ENCODE measurements at places on chromosomes 6 and 20.

DNA sequence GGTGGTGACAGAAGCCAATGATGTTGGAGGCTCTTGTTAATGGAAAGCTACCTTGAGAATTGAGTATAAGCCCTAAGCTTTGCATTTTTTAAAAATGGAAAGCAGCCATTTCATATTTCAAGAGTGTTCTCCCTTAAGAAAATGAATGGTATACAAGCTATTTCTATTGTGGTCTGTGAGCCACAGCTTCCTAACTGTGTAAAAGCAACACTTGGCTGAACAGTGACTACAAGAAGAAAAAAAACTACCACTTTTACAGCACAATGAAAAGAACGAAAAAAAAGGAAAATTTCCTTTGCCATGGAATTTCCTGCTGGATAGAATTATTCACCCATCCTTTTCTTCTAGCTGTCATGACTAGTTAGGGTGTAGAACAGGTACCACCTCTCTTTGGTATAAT lies 397.1 kb upstream of the BTBD3 start:
- no peak for DNase-seq

DNA sequence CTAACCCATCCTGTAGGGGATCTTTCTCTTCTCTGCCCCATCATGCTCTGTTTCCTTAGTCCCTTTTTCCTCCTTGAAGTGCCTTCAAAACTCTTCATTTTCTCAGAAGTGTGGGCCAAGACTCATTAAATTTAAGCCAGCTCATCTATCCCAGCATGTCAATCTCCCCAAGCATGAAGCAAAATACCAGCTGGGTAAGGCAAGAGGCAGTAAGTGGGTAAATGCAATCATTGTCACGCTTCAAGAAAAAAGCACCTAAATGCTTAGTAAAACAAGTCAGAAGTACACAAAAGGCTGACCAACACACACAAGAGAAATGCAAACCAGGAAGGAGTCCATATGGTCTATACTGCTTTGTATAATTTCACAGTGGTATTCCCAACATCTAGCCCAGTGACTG lies 61.5 kb downstream of the COL12A1 start:
- no peak for DNase-seq

DNA sequence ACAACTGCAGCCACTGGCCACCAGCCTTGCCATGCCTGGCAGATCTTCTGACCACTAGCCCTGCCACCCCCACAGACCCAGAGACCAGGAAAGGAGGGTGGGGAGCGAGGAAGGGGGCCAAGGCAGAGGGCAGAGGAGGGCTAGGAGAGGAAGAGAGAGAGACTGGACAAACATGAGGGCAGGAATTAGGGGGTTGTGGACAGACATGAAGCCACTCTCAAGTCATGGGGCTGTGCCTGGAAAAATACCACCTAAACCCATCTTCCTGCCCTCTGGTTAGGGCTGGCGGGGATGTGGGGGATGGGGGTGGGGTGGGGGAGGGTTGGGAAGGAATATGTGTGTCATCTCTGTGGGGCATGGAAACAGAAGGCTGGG lies 1.4 kb upstream of the SLC29A1 start:
- DNase-seq: no peak

- no peak for DNase-seq
Measured at GRCh38 chr20:61192337-61192950, 59.6 kb upstream of the CDH4 start.

DNA sequence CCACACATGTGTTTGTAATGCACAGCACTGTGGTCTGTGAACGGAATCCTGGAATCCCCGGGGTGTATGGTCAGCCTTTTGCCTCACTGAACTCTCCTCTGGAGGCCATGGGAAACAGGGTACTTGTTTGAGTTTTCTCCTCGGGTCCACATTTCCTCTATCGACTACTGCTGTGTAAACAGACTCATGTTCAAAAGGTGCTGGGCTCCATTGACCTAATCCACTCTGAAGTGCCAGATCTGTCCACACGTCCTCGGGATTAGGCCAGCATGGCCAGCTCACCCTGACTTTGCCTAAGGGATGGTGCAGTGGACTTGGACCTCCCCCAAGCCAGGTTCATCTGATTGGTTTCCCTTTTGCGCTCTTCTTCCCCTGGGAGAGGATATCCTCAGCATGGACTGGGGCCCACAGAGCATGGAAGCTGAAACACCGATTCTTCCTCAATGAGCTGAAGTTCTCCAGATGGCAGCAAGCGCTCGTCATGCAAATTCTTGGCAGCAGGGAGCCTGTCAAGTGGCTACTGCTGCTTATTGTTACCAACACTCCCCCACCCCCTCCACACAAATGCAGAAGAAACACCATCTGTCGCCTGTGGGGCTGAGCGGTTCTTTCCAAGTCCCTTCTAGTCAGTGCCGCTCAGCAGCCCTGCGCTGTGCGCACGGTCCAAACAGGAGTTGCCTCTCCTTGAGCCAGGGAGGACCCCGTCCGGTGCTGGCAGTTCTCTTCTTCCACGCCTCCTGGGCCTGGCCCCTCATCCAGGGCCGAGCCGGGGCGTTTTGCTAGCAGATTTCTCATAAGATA lies 292.6 kb upstream of the MARCKS start:
- no peak for DNase-seq

GRCh38 chr6:42264162-42264851 lies 46.6 kb upstream of the MRPS10 start:
- no peak for DNase-seq

- no peak for DNase-seq
Measured at GRCh38 chr6:53906103-53906502, 111.3 kb downstream of the LRRC1 start.

GRCh38 chr6:120938164-120938875 lies 396.0 kb downstream of the TBC1D32 start:
- no peak for DNase-seq

DNA sequence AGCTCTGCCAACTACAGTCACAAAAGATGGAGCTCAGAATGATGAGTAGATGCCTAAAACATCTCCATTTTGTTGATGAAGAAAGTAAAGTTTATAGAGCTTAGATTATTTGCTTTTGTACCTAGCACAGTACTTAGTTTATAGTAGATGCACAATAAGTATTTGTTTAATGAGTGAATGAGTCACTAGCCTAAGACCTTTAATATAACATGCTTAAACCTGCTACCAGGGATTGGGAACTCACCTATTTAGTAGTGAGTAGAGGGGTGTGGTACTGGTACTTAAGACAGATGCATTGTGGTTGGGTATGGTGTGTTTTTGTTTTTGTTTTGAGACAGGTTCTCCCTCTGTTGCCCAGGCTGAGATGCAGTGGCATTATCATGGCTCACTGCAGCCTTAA lies 35.8 kb downstream of the TRIM38 start:
- no peak for DNase-seq

- DNase-seq: no peak
Measured at GRCh38 chr6:94372229-94372628, 952.9 kb upstream of the EPHA7 start.

DNA sequence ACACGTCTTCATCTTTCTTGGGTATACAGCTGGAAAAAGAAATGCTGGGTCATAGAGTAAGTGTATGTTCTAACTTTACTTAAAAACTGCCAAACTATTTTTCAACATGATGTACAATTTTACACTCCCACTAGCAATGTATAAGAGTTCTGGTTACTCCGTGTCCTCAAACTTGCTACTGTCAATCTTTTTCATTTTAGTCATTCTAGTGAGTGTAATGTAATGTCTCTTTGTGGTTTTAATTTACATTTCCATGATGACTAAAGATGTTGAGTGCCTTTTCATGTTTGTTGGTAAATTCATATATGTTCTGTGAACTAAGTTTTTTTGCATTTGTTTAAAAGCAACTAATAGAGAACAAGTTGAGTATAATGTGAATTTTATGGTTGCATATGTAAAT lies 43.9 kb downstream of the ATG5 start:
- no peak for DNase-seq
